GM23248 (cell line): ENCODE measurements at places on chromosomes 2 and 18. TPM values are rescaled to one million over a fixed set of nuclear protein-coding genes. Genes with fewer than 3 reads are reported as not detected.

The C2orf92 gene
- total RNA-seq, result 1.2 and 3.4 TPM in 2 replicates

The MZT2B gene
- 126 and 129 TPM in 2 replicates for total RNA-seq

The SCN3A gene
- total RNA-seq, result 0.11 TPM in 1 of 2 replicates, not detected in the other

GRCh38 chr2:197515315-197515738 is 539 bp upstream of the MOB4 start:
- no peak for DNase-seq

- peak; percentile 21 for DNase-seq
Measured at GRCh38 chr2:53785366-53785765, 1.4 kb downstream of the ASB3 start.

DNA sequence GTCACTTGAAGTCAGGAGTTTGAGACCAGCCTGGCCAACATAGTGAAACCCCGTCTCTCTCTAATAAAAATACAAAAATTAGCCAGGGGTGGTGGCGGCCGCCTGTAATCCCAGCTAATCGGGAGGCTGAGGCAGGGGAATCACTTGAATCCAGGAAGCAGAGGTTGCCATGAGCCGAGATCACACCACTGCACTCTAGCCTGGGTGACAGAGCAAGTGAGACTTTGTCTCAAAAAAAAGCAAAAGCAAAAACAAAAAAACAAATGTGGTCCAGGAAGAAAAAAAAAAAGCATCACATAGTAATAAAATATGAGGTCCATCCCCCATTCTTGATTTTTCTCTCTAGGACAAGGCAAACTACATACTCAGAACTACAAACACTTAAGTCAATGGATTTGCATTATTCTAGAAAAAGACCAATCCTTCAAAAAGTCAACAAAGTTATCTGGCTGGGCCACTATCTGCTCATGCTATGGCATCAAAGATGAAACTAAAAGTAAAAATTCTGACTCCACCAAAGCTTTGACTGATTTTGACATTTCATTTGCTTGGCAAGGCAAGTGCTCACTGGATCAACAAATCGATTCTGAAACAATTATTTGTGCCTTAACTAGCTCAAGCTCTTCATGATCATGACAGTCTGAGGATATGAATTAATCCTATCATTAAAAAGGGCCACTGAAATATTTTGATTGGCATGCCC is 28.4 kb downstream of the MEX3C start:
- no peak for DNase-seq

DNA sequence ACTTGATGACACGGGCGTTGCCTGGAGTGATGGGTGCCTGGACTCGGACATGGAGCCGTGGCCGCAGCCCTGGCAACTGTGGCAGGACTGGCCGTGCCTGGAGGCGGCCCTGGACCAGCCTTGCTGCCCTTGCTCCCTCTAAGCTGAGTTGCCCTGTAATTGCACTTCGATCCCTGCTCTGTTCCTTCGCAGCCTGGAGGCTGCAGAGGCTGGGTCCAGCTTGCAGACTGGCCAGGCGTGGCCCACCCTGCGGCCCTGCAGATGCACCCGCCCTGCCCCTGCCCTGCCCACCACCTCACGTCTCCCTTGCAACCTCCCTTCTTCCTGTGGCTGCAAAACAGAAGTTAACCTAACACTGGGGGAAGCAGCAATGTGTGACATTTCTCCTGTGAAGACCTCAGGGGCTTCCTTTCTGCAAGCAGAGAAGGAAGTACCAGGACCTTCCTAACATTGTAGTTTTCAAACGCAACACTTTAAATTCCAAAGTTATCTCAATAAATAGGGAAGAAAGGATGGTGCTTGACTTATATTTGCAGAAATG is 174.6 kb upstream of the TPO start:
- DNase-seq, result no peak

- no peak for DNase-seq
Measured at GRCh38 chr2:109382226-109382895, 231.4 kb downstream of the SEPTIN10 start.

DNA sequence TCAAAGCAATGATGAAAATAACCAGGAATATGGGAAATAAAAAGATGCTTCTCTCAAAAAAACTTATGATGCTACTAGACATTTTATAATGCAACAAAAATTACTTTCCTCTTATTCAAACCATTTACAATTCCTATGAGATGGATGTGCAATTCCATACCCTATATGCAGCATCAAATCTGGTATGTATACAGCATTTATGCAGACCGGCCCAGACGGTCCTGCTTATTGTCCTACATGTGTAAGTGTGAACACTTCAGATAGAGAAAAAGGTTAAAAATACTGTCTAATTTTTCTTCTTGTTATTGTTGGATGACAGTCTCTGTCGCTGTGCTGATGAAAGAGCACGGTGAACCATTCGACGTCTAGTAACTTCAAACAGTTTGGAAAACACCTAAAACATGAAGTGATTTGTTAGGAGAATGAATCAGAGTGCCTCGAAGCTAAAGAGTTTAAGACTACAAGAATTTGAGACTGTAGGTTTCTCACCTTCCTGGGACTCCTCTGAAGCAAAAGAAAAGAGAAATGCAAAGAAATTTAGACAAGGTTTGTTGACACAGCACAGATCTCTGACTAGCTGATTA is 80.8 kb downstream of the ATL2 start:
- no peak for DNase-seq

DNA sequence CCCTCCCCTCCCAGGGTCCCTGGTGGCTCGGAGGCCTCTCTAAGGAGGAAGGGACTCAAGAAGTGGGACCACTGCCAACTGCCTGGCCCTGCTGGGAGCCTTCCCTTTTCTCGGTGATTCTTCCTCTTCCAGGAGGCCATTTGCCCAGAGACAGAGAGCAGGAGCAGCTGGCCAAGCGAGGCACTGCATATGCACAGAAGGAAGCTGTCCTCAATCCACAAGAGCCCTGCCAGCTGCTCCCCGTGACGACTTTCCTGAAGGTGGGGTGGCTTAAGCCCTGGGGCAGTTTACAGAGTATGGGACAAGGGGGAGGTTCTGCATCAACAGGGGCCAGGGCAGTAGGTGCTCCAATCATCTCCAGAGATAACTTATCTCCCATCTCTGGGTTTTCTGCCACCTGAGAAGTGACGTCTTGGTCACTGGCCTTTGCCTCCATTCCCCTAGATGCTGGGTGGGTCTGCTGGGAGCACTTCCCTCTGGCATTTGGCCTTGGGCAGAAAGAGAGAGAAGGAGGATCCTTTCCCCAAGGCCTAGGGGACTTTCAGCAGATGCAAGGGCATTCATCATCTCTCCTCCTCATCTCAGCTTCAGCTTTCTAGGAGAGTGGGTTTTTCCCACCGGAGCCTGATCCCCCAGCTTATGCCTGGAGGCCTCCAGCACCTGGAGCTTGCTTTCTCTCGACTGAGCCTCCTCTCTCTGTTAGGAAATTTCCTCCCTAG is 28.5 kb downstream of the CIB4 start:
- no peak for DNase-seq

GRCh38 chr2:56047136-56047535 is 123.6 kb upstream of the EFEMP1 start:
- no peak for DNase-seq

- peak; percentile 78 for DNase-seq
Measured at GRCh38 chr2:141331127-141331526, 799.7 kb downstream of the LRP1B start.

DNA sequence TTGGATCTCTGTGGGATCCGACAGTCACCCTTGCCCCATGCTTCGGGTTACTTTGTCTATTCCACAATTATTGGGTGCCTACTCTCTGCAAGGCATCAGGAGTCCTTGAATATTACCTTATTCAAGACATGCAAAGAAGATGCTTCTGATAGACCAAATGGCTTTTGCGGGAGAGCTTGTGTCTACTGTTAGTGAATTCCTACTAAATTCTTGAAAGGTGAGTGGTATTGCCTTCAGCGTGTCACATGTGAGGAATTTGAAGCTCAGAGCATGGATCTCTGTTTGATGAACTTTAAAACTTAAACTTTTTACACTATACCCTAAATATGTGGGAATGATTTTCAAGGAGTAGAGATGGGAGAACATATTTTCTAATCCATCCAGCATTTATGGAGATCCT is 184.4 kb downstream of the LTBP1 start:
- peak; percentile 64 for DNase-seq

DNA sequence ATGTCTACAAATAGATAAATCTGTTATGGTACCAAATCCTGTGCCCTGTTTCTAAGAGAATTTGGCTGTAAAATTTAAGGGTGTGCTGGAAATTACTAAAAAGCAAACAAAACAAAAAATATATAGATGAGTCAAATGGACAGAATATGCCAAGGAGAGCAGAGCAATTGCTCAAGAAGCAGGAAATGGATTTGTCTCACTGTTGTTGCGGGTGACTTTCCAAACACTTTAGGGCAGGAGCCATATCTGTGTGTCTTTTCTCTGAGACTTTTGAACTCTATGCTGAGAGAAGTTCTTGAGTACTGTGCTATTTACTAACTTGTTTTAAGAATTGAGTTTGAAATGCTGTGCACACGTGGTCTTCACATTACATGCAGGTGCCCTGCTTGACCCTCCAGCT is 221.7 kb downstream of the PHLPP1 start:
- peak; percentile 65 for DNase-seq

GRCh38 chr2:202375033-202375608 is 1.0 kb upstream of the BMPR2 start:
- DNase-seq, result peak; percentile 90

GRCh38 chr2:206408323-206409320 is 34.7 kb upstream of the ADAM23 start:
- DNase-seq, result no peak

DNA sequence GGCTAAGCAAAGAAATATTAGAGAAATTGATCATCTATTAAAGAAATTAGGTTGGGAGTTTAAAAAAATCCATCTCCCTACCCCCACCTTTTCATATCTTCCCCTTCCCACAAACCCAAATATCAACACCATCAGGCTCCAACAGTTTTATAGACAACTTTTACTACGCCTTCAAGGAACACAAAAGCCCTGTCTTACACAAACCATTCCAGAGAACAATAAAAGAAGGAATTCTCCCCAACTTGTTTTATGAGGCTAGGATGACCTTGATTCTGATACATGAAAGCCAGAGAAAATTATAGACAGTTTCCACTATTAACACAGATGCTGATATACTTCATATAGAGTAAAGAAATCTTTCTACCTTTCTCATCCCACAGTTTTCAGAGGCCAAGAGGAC is 211.6 kb downstream of the OSR1 start:
- no peak for DNase-seq
